ENCODE measurements at places on chromosomes 3 and 15.

GRCh38 chr15:95018888-95019545, 787.7 kb downstream of the MCTP2 start:
- DNase-seq, result no peak

DNA sequence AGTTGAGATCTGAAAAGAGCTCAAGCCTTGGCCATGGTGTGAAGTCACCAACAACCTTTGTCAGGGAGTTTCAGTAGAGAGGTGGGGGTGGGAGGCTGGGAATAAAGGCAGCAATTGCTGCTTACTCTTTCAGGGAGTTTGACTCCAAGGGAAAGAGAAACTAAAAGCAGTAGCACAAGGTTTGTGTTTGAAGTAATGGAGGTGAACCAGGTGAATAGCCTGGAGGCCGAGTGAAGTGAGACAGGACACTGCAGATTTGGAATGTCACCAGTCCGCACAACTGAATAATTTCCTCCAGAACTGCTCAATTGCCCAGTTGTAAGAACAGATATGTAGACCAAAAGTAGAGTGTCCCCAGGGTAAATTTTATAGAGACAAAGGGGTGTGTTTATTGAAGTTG, 44.1 kb downstream of the CD86 start:
- no peak for DNase-seq

DNA sequence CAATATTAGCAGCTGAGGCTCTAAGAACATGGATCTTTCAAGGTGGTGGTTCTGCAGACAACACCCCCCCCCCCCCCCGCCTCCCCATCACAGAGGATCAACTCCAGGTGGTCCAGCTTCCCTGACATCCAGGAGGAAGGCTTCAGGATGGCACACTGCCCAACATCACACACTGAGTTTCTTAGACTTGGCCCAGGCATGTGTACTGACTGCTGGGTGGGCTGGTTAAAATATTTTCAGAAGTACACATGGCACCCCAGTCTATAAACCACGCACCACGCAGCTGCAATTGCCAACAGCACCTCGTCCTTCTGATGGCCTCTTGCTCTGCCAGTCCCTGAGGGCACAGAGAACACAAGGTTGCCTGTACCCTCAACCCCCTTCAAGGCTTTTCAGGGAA, 22.1 kb downstream of the SRPRB start:
- DNase-seq, result no peak

GRCh38 chr3:46442576-46443530, 21.9 kb downstream of the LTF start:
- peak; percentile 33 for DNase-seq

DNA sequence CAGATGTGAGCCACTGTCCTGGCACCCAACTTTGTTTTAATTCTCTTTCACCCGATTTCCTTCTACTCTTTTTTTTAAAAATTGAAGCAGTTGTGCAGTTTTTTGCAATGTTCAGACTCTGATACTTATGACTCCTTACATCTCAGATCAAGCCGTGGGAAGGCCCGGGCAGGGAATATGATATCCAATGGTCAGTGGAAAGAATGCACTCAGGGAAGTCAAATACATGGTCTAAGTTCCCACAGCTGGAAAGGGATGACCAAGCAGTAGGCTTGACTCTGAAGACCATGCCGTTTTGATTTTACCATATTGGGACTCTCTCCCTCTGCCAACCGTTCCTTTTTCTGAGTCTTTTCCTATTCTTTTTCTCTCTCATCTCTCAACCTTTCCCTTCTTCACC, 157.2 kb downstream of the RPLP1 start:
- DNase-seq, result no peak

DNA sequence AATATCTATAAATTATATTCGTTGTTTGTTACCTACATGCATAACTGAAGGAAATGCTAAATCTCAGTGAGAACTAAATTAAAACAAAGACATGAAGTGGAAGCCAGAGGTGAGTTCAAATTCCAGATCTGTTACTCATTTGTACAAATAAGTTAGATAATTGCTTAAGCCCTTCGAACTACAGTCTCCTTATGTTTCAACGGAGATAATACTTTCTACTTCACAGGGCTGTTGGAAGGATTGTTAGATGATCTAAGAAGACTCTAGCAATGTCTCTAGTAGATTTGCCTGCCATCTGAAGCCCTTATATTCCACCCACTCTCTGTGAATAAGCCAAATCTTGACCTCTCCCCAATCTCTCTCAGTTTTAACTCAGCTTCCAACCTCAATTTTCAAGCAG, 125.8 kb downstream of the P2RY1 start:
- no peak for DNase-seq

- DNase-seq, result no peak
These were observed 393.9 kb upstream of the CFAP20DC start for GRCh38 chr3:59443618-59444293.

GRCh38 chr3:71050538-71051258, 532.8 kb downstream of the FOXP1 start:
- DNase-seq, result no peak

DNA sequence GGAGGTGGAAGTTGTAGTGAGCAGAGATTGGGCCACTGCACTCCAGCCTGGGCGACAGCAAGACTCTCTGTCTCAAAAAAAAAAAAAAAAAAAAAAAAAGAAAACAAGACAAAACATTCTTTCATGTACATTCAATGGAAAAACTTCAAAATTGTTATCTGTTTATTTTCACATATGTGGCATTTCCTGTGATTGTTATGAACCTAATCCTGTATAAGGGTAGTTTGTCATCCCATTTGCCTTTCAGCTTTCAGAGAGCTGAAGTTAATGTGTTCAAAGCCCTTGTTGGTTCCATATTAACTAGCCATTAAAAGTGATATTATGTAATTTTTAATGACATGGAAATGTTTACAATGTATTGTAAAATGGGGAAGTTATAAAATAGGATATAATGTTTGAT, 17.3 kb upstream of the NCK1 start:
- no peak for DNase-seq

GRCh38 chr15:93826790-93827189, 404.6 kb upstream of the MCTP2 start:
- no peak for DNase-seq

GRCh38 chr3:59542276-59542675, 492.5 kb upstream of the CFAP20DC start:
- no peak for DNase-seq

GRCh38 chr3:33787328-33788009, 11.0 kb upstream of the PDCD6IP start:
- peak; percentile 47 for DNase-seq

DNA sequence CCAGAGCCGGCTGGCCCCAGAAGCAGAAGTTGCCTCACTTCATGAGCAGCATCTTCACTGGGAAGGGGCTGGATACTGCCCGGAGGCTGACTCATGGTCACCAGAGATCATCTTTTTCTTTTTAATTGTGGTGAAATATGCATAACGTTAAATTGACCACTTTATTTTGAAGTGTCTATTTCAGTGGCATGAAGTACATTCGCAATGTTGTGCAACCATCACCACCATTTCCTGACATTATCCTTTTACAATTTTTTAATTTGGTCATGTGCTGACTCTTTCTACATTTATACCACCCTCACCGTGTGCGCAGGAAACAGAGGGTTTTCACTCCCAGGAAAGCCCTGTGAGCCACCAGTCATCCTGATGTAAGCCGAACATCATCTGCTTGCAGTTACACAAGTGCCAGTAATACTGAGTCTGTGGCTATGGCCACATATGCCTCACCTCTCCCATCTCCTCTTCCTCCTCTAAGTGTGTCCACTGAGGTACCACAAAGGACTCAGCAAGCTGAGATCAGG, 51.6 kb upstream of the ABHD17C start:
- DNase-seq, result no peak

GRCh38 chr15:37134699-37135131, 34.4 kb upstream of the MEIS2 start:
- DNase-seq, result no peak

- peak; percentile 72 for DNase-seq
These were observed 64.6 kb downstream of the CRTC3 start for GRCh38 chr15:90594301-90594738.

- DNase-seq, result no peak
These were observed 18.2 kb downstream of the CRTAP start for GRCh38 chr3:33132019-33132360.

DNA sequence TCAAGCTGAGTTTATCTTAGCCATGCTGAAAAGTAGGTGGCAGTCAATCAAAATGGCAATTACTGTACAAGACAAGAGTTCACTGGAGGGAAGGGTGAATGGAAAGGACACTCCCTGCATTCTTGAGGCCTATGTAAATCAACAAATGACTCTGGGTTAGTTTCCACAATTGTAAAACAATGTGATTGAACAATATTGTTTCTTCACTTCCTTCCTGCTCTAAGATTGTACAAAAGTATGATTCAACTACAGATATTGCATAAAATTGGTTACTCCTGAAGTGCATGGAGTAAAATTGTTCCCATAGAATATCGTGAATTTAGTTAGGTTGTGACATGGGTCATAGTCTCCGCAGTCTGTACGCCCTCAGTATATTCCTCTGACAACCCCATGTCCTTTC, 277.6 kb downstream of the LPP start:
- no peak for DNase-seq

DNA sequence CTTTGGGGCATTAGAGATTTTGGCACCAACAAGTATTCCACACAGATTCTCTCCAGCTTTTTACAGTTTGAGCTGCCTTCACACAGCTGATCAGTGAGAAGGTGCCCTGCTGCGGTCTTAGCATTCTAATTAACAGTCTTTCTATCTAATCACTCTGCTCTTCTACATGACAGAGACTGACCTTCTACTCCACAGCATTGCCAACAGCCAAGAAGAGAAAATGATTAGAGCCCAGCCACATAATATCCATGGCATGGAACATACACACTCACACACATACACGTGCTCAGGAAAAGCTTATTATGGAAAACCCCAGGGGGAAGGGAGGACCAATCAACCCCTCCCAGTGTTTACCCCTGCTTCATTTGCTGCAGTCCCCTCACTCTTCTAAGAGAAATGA, 76.1 kb upstream of the PPP2R3A start:
- DNase-seq, result no peak

GRCh38 chr3:104392327-104392726, 974.4 kb upstream of the ALCAM start:
- no peak for DNase-seq

DNA sequence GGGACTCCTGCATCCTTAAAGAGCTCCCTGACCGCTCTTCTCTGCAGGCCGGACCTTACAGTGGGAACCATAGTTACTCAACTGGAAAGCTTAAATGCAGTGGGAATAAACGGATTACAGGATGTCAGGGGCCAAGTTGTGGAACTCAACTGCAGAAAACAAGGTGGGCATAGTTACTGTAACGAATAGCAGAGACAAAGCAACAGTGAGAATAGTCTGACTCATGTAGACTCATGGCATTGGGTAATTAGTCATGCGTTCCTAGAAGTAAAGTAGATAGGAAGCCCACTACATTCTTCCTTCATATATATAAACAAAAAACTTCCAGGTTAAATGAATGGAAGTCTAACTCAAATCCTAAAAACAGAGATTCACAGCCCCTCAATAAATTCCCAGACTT, 95.5 kb upstream of the CHRNA7 start:
- DNase-seq, result no peak

GRCh38 chr3:37554364-37554763, 307.3 kb upstream of the CTDSPL start:
- DNase-seq, result no peak

DNA sequence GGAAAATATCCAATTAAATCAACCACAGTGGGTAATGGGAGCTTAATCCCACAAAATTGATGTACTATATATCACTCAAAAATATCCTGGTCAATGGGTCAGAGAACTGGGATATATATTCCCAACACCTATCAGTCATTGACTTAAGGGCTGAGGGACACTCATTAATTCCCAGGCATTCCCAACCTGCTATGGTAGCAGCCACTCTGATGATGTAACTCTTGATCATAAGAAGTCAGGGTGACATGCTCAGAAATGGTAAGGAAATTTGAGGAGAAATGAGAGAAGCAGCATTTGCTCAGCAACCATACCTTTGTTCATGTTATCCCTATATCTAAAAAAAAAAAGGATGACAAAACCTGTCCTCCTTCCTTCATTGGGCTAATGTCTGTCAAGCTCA, 3.1 kb upstream of the PLOD2 start:
- no peak for DNase-seq

GRCh38 chr3:134590766-134591165, 60.1 kb downstream of the KY start:
- DNase-seq, result no peak

DNA sequence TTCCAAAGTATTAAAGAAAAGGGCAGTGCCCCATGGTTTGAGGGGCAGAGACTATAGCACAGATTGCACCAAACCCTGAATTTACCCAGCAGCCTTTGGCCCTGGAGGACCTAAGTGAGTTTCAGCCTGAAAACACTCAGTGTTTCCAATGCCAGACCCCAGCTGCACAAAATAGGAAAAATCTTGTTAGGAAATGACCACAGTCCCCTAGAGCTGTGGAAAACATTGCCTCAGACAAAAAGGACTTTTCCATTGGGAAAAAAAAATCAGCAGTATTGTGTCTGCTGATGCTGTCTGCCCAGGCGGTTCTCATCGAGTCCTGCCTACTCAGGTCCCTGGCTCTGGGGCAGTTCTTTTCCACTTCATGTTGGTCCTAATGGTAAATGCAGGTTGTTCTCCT, 121.7 kb upstream of the DLG1 start:
- DNase-seq, result no peak

Data from stimulated activated CD4-positive, alpha-beta T cell treated with anti-CD3 and anti-CD28 coated beads, Interleukin-2, amount 100 ng/mL, for 48 hours (primary cell).